Stimulated activated naive CD4-positive, alpha-beta T cell treated with Interleukin-2 at 50 U/mL for 16 hours (primary cell): ENCODE measurements at places on chromosomes 1 and 21.

DNA sequence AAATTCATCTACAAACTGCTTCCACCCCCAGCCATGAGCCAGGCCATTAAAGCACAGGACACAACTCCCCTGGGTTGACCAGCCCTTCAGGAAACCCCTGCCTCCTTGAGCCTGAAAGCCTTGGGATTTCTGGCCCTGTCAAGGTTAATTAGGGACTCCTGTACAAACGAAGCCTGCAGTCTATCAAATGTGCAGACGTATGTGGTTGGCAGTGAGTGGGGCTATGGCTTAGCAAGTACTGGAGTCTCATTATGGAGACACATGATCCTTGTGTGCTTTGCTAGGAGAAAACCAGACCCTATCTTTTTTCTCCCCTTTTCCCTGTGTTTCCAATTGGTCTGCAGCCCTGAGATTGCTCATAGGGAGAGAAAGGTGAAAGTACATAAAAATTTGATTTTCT is 588.3 kb upstream of the USP24 start:
- no peak for DNase-seq

DNA sequence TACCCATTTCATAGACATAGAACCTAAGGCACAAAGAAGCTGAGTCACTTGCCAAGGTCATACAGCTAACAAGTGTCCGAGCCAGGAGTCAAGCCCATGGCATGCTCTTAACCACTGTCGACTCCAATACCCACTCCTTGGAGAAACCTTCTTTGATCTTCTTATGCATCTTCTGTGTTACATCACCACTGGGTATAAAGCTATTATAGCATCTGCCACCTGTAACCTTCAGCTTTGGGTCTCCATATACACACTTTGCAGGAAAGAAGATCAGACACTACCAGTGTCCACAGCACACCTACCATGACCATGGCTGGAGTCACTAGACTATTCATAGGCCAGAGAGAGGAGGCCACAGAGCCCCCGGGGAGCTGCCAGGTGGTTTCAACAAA is 29.1 kb downstream of the GPA33 start:
- DNase-seq = no peak

DNA sequence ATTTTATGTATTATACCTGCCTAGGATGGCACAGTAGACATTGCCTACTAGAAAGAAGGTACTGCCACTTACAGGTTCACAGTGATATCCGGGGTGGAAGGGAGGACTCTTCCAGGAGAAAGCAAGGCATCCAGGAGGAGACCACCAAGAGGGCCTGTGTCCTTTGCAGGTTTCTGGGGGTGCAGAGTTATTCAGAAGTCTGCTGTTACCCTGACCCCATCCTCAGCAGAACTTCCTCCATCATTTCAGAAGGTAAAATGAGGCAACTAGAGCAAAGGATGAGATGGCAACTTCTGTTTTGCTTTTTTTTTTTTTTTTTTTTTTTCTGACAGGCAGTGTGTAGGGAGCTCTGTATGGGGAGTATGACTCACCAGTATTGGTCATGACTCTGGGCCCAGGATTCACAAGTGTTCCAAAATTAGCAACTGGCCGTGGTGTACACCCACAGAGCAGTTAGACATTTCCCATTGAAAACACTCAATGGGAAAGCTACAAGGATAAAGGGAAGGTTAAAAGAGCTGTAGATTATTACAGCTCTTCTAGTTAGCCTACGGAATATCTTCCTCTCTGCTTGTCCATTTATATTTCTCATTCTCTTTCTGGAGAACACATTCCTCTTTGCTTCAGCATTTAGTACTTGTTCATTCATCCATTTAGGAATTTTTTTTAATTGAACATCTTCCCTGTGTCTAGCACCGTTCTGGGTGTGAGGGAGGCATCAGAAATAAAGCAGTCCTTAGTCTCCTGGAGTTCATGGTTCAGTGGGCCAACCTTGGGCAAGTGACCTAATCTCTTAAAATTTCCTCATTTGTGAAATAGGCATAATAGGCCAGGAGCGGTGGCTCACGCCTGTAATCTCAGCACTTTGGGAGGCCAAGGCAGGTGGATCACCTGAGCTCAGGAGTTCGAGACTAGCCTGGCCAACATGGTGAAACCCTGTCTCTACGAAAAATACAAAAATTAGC is 50.5 kb upstream of the PPP2R5A start:
- no peak for DNase-seq

DNA sequence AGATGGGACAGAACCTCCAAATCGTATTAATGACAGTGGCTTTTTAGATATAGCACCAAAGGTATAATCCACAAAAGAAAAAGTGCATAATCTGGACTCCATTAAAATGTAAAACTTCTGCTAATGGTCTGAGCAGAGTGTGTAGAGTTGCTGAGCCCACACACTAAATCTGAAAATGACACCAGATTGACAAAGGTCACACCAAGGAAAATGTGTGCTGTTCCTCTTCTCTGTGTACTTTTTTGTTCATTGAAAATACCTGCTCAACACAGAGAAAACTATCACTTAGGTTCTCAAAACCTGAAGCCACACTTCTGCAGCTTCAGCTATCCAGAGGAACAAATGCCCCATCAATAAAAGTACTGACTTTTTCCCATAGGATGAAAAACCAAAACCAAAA is 146.2 kb downstream of the AK5 start:
- DNase-seq = no peak

DNA sequence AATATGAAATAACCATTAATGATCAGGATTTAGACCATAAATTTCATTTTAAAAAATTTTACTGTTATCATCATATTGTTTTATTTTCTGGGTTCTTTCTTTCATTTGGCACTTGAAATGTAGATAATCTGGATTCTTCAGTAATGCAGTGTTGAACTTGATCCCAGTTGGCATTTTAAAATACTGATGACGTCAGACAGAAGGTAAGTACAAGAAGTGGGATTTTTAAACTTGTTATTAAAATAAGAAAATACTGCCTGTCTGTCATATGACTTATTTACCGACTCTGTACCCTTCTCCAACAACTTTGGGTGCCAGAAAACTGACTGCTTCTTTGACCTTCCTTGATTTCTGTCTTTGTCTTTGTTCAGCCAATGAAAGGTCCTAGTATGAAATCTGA is 415.1 kb upstream of the NEGR1 start:
- DNase-seq = no peak

DNA sequence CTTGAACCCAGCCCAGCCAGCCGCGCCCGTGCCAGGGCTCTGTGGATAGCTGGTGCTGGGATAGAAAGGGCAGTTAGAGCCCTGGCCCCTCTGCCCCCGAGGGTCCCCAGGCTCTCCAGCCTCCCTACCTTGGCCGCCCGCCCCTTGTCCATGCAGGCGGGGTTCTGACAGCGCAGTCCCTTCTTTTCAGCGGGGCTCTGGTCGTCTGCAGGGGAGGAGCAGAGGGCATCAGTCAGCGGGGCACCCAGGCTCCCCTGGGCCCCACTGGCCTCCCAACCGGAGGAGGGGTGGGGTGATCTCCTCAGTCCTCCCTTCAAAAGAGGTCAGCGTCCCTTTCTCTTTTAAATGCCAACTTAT is 4.9 kb upstream of the PLEKHG5 start:
- DNase-seq = no peak

DNA sequence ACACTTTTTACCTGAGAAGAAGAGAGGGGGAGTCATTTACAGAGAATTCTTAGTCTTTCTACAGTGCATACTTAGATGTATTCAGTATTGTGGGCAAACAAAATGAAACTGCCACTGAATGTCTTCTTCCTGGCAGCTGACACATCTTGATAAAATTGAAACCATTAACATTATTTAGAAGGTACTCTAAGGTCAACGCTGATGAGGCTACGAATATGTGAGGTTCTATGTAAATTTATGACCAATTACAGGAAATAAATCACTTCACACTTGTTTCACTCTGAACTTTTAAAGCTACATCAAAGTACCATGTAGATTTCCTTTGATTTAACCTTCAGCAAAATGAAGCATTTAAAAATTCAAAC is 51.3 kb upstream of the GFI1 start:
- DNase-seq = no peak

DNA sequence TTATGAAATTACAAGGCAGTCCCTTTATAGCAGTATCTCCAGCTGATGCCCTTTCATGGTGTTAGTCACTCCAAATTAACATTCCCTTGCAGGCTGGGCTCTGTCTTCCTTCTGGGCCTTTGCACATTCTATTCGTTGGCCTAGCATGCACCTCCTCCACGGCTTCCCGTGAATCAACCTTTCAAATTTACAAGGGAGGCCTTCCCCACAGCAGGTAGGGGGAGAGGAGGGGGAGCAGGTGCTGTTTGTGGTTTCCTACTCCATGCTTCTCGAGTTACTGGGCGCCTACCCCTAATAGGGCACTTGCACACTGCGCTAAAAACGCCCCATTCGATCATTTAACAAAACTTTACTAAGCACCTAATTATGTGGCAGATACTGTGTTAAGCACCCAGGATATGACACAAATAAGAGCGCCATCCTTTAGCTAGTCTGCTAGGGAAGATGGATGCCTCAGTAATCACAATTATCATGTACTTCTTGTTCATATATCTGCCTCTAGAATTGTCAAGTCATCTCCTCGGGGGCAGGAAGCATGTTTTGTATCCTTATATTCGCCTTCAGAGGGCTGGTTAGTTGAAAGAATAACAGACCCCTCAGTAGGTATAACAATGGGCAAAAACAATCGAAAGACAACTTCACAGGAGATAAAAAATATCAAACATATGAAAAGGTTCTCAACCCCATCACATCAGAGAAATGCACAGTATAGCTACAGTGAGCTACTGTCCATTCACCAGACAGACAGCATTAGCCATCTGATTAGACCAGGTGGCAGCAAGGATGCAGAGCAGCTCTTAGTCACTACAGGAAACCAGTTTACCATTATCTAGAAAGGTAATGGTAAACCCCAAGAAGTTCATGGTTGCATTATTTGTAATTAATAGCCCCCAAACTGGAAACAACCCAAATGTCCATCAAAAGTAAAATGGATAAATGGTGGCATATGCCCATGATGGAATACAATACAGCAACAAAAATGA is 1.7 kb upstream of the ADAR start:
- peak; percentile 33 for DNase-seq

DNA sequence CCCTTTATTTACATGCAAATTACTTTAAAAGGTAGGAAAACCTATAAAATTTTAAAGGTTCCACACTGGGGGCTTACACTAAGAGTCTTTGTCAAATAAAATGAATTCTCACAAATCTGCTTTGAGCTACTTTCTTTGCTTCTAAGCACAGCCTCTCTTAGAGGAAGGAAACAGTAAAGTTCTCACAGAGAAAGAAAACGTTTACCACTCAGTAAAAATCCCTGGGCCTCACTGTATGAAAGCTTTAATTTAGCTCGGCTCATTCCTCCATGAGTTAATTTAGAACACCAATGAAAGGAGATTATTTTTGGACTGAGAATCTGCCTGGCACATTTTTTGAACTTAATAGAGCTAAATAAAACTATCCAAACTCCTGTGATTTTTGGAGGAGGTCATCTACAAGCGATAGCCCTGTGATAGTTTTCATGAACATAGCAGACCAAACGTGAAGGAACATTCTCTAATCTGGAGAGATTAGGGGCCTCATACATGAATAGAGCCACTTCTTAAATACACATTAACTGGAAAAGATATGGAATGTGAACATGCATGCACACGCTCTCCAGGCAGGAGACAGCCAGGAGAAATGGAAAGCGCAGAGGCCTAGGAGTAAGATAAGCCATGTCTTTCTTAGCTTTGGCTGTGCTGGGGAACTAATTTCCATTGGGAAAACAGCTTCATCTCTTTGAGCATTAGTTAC is 32.8 kb downstream of the PRRX1 start:
- DNase-seq = no peak

- DNase-seq = no peak
Measured at GRCh38 chr1:218990019-218990418, 183.7 kb upstream of the LYPLAL1 start.

DNA sequence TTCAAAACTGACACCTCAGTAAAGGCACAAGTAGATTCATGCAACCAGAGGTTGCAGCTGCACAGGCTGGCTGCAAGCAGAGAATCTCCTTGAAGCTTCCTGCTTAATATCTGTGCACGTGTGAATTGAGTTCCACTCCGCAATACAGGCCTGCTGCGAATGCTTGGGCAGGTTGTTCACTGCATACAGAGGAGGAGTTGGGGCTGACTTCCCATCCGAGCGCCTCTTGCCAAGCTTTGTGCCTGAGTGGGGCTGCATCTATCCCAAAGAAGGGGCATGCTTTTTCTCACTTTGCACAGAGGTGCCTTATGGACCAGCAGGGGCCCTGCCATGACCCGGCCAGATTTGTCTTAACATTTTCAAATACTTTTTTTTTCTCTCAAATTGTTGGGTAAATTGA is 17.9 kb upstream of the PADI1 start:
- DNase-seq = no peak

- peak; percentile 20 for DNase-seq
Measured at GRCh38 chr1:226549937-226550671, 1.5 kb downstream of the STUM start.

- no peak for DNase-seq
Measured at GRCh38 chr1:171780583-171781175, 781 bp upstream of the METTL13 start.

GRCh38 chr1:10773851-10774614 is 22.4 kb downstream of the CASZ1 start:
- DNase-seq = no peak

DNA sequence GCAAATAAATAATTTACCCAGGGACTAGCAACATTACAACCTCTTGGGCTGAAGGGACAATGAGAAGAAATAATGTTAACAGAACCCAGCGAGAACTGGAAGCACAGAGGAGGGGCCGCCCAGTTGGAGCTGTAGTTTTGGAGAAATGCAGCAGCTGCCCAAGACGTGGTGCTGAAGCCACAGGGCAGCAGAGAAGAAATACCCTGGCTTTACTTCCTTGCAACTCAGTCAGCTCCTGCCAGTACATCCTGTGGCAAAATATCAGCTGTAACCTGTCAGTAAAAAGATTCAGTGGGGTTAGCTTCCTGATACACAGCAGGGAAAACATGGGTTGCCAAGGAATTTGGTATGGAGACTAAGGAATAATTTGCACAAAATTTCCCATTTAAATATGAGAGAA is 283.6 kb upstream of the USP25 start:
- no peak for DNase-seq

- DNase-seq = no peak
Measured at GRCh38 chr1:50658459-50659076, 235.3 kb upstream of the DMRTA2 start.

DNA sequence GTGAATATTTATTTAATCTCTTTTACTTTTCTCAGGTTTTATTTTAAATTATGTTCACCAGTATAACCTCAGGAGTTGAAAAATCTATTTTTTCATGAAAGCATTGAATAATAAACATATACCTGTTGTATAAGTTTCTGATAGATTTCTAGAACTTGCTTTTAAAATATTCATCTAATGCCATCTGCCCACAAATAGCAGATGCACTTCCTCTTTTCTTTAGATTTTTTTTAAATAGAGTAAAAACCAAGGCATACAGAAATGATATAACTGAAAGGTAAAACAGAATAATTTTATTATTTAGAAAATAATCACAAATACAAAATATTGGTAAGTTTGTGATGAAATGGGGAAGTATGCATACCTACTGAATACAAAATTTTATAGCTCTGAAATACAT is 130.7 kb upstream of the PRMT6 start:
- DNase-seq = no peak

GRCh38 chr1:67137307-67137753 is 2.6 kb upstream of the C1orf141 start:
- DNase-seq = no peak

GRCh38 chr1:226966683-226967082 is 26.6 kb downstream of the COQ8A start:
- no peak for DNase-seq

GRCh38 chr21:45363921-45364467 is 41.0 kb upstream of the COL18A1 start:
- DNase-seq = peak; percentile 46

- no peak for DNase-seq
Measured at GRCh38 chr1:27475720-27476119, 14.2 kb downstream of the WASF2 start.
